ENCODE measurements at places on chromosomes 12 and 14.

- peak; percentile 98 for DNase-seq
These were observed 4.4 kb downstream of the TNS2 start for GRCh38 chr12:53054112-53054878.

- DNase-seq: no peak
These were observed 18.9 kb downstream of the FOS start for GRCh38 chr14:75297411-75298040.

DNA sequence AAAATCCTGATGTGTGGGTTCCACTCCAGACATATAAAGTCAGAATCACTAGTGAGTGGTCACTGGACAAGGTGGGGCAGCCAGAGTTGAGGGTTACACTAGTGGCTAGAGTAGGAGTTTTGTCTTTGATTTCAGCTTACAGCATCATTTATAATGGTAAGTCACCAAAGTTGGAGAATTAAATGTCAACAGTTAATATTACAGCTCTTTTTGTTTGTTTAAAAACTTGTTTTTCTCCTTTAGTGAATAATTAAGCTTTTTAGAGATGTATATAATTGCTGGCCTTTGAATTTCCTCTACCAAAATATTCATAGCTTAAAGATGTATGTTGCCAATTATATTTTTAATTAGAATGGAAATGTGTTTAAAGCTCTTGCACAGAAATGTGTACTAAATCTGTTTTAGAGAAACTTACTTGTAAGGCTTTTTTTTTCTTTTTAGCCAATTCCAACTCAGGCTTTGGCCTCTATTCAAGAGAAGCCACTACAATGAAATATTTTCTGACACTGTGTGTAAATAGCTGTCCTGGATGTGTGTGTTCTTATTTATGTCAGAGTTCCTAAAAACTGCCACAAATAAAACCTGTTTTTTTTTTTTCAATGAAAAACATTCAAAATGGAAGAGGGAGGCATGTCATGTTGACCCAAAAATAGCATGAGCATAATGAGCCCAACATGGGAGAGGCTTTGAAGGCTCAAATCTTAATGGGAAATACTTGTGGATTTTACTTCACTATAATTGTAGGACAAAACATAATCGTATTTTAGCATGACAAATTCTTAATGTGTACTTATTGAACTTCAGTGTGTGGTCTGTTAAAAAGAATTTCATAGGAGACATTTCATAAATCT lies 92.2 kb downstream of the TBC1D30 start:
- peak; percentile 38 for DNase-seq

GRCh38 chr14:89340200-89341181 lies 76.5 kb downstream of the FOXN3 start:
- DNase-seq: peak; percentile 83

GRCh38 chr12:70180130-70180529 lies 63.1 kb upstream of the CNOT2 start:
- DNase-seq: no peak

GRCh38 chr14:37090026-37090425 lies 82.4 kb downstream of the SLC25A21 start:
- no peak for DNase-seq

- no peak for DNase-seq
These were observed 11.2 kb downstream of the NECAP1 start for GRCh38 chr12:8093291-8093690.

DNA sequence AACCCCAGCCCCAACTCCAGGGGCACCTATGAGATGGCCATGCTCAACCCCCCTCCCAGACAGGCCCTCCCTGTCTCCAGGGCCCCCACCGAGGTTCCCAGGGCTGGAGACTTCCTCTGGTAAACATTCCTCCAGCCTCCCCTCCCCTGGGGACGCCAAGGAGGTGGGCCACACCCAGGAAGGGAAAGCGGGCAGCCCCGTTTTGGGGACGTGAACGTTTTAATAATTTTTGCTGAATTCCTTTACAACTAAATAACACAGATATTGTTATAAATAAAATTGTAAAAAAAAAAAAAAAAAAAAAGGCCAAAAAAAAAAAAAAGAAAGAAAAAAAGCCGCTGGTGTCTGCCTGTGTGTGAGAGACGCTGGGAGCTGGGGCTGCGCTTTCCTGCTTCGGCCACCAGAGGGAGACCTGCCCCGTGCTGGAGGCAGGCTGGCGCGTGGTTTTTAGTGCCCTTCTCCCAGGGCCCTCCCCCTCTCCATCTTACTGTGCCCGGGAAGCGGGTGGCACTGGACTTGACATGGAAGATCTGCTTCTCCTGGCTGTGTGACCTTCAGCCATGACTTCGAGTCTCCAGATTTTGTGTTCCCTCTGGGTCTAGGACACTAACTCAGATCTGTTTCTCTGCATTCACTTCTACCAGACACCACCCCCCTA lies 3.4 kb upstream of the NXPH4 start:
- peak; percentile 77 for DNase-seq

DNA sequence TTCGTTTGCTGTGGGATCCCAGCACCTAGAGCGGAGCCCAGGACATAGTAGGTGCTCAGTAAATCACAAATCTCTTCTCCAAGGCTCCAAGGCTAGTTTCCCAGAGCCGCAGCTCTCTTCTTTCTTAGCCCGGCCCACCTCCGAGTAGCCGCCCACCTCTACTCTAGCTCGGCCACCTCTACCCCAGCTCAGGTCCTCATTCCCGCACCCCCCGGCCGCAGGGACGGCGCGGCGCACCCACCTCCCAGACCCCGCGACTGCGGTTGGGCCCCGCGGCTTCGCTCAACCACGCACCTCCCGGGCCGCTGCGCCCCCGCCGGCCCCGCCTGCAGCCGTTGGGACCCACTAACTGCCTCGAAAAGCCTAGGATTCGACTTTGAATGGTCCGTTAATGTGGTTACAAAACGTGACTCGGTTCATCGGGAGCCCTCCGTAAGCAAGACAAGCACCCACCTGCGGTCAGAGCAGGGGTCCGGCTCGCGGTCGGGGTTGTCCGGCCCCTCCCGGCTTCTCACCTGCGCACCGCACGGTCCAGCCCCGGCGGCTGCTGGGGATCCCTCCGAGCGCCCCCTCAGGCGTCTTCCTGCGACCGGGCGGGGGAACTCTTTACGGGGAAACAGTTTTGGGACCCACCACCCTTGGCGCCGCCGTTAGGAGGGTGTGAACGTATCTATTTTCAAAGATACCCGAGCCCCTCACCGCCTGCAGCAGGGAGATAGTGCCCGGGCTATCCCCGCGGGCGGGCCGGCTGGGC lies at the start of gene SLC2A14:
TSS of gene SLC2A14 (minus strand) at position 350 of the 754 bp plus-strand sequence. CDS start 3,035 bp downstream, outside the sequence.
- no peak for DNase-seq

DNA sequence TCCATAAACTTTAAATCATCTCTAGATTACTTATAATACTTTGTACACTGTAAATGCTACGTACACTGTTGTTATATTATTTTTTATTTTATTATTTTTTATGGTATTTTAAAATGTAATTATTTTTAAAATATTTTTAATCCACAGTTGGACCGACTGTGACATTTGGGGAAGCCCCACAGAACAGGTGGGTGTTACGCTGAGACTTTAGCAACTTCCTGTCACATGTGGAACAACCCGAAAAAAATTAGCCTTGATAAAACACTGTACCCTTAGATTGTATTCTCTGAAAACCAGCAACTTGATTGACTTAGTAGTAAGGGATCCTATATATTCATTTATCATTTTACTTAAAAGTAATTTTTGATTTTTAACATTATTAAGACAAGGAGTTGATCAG lies 1755.7 kb upstream of the SEL1L start:
- no peak for DNase-seq

- DNase-seq: peak; percentile 19
These were observed 3.6 kb upstream of the BATF start for GRCh38 chr14:75518625-75519024.

DNA sequence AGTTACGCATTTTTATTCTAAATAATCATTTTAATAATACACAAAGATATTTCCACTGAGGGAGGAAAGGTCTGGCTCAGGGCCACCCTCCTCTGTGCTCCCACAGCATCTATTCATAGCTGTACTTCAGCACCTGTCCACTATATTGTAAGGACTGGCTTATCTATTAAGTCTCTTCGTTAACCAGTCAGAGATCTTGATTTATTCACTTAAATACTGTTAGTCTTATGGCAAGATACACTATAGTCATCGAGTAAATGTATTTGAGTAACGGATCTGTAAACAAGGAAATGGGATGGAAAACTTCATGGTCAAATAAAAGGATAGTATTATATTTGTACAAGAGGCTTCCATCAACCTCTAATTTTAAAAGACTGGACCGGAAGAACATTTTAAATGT lies 54.6 kb downstream of the SPTLC2 start:
- no peak for DNase-seq

DNA sequence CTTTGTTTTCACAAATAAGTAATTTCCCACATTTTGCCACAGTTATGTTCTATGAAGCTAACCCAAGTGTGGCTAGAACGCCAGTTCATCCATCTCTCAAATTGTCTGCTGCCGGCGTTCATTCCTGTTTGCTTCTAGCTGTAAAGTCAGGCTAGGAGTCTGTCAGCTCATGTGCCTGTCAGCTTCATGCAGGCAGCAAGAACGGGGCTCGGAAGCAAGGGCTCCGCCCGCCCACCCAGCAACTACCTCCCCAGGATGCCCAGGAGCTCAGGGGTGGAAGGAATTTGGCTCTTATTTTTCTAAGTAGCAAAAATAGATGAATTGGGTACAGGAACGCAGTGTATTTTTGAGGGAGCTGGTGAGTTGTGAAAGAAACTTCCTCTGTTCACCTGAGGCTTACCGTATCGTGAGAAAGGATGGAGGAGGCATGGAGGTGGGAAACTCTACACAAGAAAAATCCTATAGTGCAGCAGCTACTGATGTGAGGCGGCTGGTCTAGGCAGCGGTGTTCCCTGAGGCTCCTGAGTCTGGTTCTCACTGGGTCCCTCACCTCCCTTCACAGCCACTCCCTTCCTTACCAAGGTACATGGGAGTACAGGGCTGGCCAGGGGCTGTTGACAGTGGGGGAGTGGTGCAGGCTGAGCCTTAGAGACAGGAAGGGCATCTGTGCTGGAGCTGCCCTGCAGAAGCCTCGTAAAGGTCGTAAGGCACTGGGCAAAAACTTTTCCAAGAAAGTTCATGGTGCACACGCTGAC lies 54.5 kb upstream of the AMN start:
- peak; percentile 51 for DNase-seq

DNA sequence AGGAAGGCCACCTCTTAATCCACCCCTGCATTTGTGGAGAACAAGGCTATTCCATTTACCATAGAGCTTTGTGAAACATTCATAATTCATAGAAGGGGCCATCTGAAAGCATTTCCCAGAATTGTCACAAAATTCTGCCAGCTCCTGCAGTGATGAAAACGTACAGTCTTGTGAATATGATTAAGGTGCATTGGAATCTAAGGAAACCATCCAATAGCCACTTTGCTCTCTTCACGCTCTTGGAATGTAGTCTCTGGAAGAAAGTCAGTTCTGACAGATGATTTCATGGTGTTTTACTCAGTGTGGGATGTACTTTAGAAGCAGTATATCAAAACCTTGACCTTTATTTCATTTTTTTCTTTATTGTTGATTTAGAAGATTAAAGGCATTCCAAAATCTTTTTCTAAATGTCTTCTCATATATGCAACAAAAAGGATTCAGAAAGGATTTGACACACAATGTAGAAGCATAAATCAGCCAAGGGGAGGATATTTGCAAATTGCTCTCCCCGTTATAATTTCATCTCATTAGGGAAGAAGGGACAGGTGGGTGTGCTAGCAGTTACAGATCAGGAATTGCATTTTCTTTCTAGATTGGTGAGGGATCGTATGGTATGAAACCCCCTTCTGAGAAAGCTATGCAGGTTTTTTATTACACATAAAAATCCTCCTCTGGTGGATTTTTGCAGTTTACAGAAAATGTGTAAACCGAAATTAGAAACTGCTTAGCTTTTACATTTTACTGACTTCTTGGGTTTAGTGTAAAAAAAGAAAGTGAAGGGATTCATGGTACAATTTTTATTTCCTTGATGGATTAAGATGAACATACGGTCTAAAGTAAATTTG lies 390.2 kb downstream of the LRIG3 start:
- DNase-seq: no peak

DNA sequence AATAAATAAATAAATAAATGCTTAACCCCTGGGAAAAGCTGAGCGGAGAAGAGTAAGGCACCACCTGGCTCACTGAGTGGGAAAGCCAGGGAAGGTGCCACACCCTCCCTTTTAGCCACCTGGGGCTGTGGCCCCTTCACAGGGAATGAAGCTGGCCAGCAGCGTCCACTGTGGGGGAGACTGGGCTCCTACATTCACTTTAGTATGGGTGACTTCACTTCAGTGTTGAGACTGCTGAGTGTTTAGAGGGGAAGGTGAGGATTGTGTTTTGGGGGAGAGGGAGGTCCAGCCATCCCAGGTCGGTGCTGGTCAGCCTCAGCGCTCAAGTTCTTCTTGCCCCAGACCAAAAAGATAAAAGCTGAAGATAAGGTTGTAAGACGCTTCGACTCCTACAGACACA lies 1.6 kb downstream of the NAB2 start:
- no peak for DNase-seq

GRCh38 chr12:14410177-14410576 lies 44.7 kb downstream of the ATF7IP start:
- no peak for DNase-seq

DNA sequence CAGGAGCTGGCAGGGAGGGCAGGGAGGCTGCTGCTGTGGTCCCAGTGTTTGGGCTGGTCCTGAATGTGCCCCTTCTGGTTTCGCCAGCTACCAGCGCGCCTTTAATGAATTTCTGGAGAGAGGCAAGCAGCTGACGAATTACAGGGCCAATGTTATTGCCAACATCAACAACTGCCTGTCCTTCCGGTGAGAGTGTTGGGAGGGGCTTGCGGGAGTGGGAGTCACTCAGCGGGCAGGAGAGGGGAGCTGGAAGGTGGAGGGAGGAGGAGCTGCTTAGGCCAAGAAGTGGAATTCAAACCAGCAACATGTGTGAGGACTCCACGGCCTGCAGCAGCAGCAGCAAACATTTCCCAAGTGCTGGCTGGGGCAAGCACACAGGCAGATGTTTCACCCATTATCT lies 7.7 kb downstream of the TNFAIP2 start:
- no peak for DNase-seq

DNA sequence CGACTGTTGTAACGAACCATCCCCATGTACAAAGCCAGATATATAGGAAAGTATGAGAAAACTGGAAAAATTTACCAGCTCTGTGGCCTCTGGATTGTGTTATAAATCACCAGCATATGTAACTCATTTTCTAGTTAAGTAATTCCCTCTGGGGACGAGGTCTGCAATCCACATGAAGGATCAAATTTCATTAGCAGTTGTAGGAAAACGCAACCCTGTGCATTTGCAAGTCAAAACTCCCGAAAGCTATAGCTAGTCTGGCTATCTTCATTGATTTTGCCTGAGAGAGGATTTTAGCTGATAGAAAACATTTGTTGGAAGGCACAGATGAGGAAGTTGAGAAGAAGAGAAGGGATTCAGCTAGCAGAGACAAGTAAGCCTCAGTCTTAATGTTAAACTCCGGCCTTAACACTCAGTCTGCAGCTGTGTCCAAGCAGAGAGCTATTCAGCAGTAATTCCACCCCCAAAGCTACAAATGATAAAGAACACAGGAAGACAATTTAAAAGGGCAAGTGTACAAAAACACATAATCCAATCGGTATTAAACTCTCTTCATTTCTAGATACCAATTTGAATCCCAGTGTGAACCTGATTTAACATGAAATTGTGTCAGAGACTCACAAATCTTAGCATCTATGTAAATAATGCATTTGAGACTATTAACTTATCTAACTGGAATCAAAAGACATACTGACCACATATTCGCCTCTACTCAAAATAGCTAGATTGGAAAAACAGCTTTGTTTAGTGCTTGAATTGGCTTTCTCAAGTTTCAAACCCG lies 54.2 kb upstream of the CERS5 start:
- DNase-seq: peak; percentile 49

GRCh38 chr14:91996948-91997371 lies 42.9 kb downstream of the TRIP11 start:
- DNase-seq: peak; percentile 80
